ENCODE measurements at places on chromosomes 13 and 19. TPM values are rescaled to one million over a fixed set of nuclear protein-coding genes. Genes with fewer than 3 reads are reported as not detected.
A peak's percentile ranks its signal among the peaks of the same experiment; 100 is the strongest.

Gene SULT2A1
- polyA plus RNA-seq = not detected

DNA sequence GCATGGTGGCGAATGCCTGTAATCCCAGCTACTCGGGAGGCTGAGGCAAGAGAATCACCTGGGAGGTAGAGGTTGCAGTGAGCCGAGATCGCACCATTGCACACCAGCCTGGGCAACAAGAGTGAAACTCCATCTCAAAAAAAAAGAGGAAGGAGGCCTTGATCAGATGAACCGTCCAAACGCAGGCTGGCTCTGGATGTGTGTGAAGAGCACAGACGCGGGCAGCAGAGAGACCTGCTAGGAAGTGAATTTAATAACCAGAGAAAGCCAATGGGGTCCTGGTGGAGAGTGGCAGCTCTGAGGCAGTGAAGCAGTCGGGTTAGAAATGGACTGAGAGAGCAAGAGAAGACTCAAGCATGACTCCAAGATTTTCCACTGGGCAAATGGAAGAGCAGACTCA, 136.5 kb downstream of the RNF17 start:
- H3K4me1 ChIP-seq = no peaks in the 10 kb centered on the region
- no peaks in the 10 kb centered on the region for H3K27me3 ChIP-seq
- H3K27ac ChIP-seq = no peak overlapping the region

- no peaks in the 10 kb centered on the region for H3K4me1 ChIP-seq
- DNase-seq = no peak
- H3K27ac ChIP-seq = no peak overlapping the region
Measured at GRCh38 chr13:113742445-113743120, 16.4 kb upstream of the TMEM255B start.

DNA sequence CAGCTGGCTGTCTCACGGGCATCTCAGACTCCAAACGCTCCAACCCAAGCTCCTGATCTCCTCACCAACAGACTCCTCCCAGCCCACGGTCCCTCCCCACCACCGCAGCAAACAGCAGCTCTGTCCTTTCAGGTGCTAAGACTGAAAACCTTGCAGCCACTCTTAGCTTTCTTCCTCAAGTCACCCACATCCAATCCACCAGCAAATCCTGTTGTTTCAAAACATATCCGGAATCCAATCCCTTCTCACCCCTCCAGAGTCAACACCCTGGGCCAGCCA, 20.8 kb downstream of the C19orf81 start:
- H3K4me3 ChIP-seq = no peak overlapping the region
- H3K4me1 ChIP-seq = no peaks in the 10 kb centered on the region
- no peaks in the 10 kb centered on the region for H3K36me3 ChIP-seq
- H3K27me3 ChIP-seq = no peaks in the 10 kb centered on the region

DNA sequence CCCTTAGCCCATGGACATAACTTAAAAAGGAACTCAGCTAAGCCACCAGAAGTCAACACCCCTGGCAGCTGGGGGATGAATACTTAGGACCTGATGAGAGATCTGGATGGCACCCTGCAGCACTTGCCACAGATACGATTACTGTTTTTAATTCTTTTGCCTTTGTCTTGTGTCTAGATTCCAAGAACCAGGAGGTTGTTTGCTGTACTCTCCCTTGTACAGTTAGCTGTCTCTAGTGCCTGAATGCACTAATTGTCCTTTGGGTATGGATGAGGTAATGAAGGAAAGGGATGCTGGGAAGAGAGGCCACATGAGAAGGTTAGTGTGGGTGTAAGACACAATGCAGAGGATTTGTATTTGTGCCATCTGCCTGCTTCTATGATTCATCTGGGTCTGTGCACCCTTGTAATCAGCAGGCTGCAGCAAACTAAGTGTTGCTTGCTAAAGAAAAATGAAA, 385.8 kb downstream of the KCNRG start:
- H3K4me3 ChIP-seq = no peak overlapping the region
- H3K27ac ChIP-seq = no peak overlapping the region
- peaks cover 3% of the 10 kb centered on the region for H3K4me1 ChIP-seq
- no peaks in the 10 kb centered on the region for H3K36me3 ChIP-seq

DNA sequence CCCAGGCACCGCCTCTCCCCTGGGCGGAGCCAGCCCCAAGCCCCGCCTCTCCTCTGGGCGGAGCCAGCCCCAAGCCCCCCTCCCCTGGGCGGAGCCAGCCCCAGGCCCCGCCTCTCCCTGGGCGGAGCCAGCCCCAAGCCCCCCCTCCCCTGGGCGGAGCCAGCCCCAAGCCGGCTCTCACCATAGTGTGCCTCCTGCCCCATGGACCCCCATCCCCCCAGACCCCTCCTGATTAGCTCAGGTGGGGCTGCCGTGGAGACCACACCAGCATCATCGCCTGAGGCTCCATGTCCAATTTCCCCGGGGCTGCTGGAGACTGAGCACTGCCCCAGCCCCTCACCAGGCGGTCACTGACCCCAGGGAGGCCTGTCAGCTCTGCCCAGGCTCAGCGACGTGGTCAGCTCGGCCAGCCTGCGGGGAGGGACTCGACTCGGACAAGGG, 4.2 kb upstream of the MADCAM1 start:
- H3K4me3 ChIP-seq = no peak overlapping the region
- no peaks in the 10 kb centered on the region for H3K36me3 ChIP-seq
- H3K27me3 ChIP-seq = no peaks in the 10 kb centered on the region
- no peak overlapping the region for H3K27ac ChIP-seq

DNA sequence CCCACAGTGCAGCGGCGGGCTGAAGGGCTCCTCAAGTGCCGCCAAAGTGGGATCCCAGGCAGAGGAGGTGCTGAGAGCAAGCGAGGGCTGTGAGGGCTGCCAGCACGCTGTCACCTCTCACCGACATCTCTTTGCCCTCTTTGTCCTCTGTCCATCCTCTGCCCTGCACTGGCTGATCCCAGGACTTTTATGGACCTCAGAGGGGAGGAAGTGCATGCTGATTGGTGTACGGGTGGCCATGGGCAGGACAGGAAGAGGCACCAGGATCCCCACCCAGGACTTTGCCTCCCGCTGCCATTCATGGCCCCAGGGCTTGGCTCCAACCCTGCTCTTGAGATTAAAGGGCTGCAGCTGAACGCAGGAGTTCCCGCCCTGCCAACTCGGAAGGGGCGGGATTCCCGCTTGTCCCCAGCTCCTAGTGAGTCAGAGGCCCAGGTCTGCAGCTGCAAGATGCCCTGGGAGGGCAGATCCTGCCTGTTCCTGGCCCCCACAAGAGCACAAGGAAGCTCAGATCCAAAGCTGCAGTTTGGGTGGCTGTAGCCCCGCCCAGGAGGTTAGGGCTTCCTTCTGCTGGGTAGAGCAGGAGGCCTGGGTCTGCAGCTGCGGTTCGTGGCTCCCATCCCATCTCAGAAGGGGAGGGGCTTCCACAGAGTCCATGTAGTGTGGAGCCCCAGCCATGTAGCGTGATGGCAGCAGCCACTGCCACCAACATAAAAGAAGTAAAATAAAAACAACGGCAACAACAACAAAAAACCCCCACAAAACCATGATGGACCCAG, 1716.7 kb downstream of the SLITRK1 start:
- DNase-seq = peak; percentile 22
- H3K27me3 ChIP-seq = no peaks in the 10 kb centered on the region
- H3K4me1 ChIP-seq = no peaks in the 10 kb centered on the region
- H3K27ac ChIP-seq = no peak overlapping the region
- H3K36me3 ChIP-seq = no peaks in the 10 kb centered on the region

GRCh38 chr19:2977746-2978138, 378 bp downstream of the TLE6 start:
- H3K36me3 ChIP-seq = no peaks in the 10 kb centered on the region
- no peak overlapping the region for H3K27ac ChIP-seq
- H3K27me3 ChIP-seq = no peaks in the 10 kb centered on the region
- DNase-seq = no peak
- peaks cover 3% of the 10 kb centered on the region for H3K4me1 ChIP-seq
- H3K4me3 ChIP-seq = no peak overlapping the region

GRCh38 chr19:34278783-34279182, 24.4 kb downstream of the GARRE1 start:
- no peak overlapping the region for H3K27ac ChIP-seq
- H3K36me3 ChIP-seq = no peaks in the 10 kb centered on the region
- peaks cover 27% of the 10 kb centered on the region for H3K4me1 ChIP-seq
- H3K27me3 ChIP-seq = no peaks in the 10 kb centered on the region

DNA sequence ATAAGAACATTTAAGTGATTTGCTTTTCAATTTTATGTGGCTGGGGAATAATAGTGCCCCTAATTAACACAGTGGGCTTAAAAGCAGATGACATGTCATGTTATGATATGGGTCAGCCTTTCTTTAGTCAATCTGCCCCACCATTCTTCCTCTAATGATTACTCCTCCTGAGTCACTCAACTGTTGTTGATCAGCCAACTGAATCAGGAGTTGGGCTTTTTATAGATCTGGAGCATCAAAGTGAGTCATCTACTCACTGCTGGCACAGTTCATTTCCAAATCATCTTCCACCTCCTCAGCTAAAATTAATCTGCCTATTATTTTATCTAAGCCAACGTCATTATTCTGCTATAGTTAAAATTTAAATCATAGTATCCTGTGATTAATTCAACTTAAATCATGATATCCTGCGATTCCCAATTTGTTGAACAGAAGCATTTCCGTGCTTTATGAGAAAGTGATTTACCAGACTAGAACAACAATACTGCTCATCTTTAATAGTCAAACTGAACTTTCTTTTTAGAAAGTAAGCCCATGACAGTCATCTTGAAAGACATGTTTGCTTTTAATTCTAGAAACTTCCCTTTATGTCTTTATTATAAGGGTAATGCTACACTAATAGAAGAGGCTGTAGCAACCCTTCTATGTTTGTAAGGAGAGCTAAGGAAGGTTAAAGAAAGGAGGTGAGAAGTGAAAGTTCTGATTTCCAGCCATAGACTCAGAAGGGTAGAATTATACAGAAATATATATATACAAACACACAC, 551.4 kb downstream of the TBC1D4 start:
- no peaks in the 10 kb centered on the region for H3K27me3 ChIP-seq
- peaks cover 9% of the 10 kb centered on the region for H3K4me1 ChIP-seq
- no peak overlapping the region for H3K4me3 ChIP-seq
- no peak for DNase-seq
- H3K27ac ChIP-seq = peak overlapping the region; percentile 26

DNA sequence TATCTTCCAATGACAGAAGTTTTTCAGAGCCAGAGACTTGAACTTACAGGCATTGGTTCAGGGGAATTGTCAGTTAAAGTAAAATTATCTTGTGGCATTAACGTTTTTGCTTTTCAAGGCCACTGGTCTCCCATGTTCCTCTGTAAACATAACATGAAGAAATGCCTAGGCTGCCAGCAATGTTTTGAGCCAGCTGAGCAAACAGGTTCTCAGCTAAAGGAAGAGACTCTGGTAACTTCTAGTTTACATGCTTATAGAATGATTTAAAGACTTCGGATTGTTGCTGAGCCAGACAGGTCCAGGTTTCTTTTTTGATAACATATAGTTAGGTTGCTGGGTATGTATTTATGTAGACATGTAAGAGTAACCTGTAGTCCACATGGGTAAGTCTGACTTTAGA, 35.7 kb downstream of the ZNF493 start:
- no peak for DNase-seq
- H3K4me3 ChIP-seq = no peak overlapping the region
- H3K27me3 ChIP-seq = no peaks in the 10 kb centered on the region
- H3K27ac ChIP-seq = no peak overlapping the region
- H3K36me3 ChIP-seq = no peaks in the 10 kb centered on the region

GRCh38 chr13:105972811-105973590, 562.5 kb downstream of the EFNB2 start:
- no peak for DNase-seq
- no peaks in the 10 kb centered on the region for H3K36me3 ChIP-seq
- H3K4me3 ChIP-seq = no peak overlapping the region
- H3K27ac ChIP-seq = no peak overlapping the region

Gene ZNF296
- polyA plus RNA-seq = 0.16 TPM

DNA sequence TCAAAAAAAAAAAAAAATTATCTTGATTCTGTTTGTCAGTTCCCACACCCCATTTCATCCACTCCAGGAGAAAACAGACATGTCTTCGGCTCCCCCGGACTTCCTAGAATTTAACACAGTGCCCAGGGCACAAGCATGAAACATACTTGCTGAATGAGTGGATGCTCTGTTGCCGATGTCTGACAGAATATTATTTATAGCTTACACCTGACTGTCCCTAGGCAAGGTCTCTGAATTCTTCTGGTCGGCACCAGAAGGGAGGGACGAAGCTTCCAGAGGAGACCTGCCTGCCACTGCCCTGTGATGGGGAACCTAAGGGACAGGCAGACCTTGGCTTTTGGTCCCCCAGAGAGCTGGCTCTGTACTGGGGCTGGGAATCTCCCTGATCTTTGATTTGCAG, 43.9 kb upstream of the PEG3 start:
- H3K36me3 ChIP-seq = no peaks in the 10 kb centered on the region
- no peaks in the 10 kb centered on the region for H3K4me1 ChIP-seq
- H3K4me3 ChIP-seq = no peak overlapping the region
- no peak overlapping the region for H3K27ac ChIP-seq
- H3K27me3 ChIP-seq = no peaks in the 10 kb centered on the region

DNA sequence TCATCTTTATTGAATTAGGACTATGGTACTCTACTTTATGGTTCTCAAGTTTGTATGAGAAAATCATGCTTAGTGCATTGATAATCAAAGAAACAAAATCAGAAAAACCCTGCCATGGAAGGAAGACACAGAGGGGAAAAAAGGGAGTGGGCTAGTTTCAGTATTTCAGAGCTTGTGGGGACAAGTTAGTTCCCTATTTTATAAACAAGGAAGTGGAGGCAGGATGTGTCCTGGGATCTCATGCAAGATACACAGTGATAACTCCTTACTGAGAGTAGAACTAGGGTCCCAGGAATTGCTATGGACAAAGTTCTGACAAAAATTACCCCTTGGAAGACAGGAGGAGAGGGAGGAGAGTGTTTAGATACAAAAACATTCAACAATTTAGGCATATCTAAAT, 1277.3 kb downstream of the UQCRFS1 start:
- no peak overlapping the region for H3K27ac ChIP-seq
- no peak overlapping the region for H3K4me3 ChIP-seq
- H3K27me3 ChIP-seq = no peaks in the 10 kb centered on the region

- DNase-seq = peak; percentile 96
- H3K36me3 ChIP-seq = no peaks in the 10 kb centered on the region
- H3K27ac ChIP-seq = no peak overlapping the region
- H3K27me3 ChIP-seq = peaks cover 61% of the 10 kb centered on the region
- H3K4me1 ChIP-seq = no peaks in the 10 kb centered on the region
- H3K4me3 ChIP-seq = no peak overlapping the region
Measured at GRCh38 chr19:1767464-1767933, 14.2 kb downstream of the ONECUT3 start.

GRCh38 chr13:33392794-33393405, 107.3 kb upstream of the STARD13 start:
- H3K4me1 ChIP-seq = no peaks in the 10 kb centered on the region
- DNase-seq = no peak
- H3K27me3 ChIP-seq = no peaks in the 10 kb centered on the region
- H3K27ac ChIP-seq = no peak overlapping the region
- no peaks in the 10 kb centered on the region for H3K36me3 ChIP-seq
- H3K4me3 ChIP-seq = no peak overlapping the region

Data from SK-N-SH (cell line).